ENCODE measurements at places on chromosomes 16 and 17. TPM values are rescaled to one million over a fixed set of nuclear protein-coding genes. Genes with fewer than 3 reads are reported as not detected.
A peak's percentile ranks its signal among the peaks of the same experiment; 100 is the strongest.

Gene USP43
- total RNA-seq = not detected

Gene GRAPL
- total RNA-seq = 0.54 TPM

GRCh38 chr17:15268461-15268860, 3.3 kb upstream of the PMP22 start:
- no peak for DNase-seq

GRCh38 chr16:77599793-77600415, 122.4 kb upstream of the NUDT7 start:
- no peak for DNase-seq

GRCh38 chr16:84818989-84819643, 669 bp upstream of the CRISPLD2 start:
- DNase-seq = no peak

DNA sequence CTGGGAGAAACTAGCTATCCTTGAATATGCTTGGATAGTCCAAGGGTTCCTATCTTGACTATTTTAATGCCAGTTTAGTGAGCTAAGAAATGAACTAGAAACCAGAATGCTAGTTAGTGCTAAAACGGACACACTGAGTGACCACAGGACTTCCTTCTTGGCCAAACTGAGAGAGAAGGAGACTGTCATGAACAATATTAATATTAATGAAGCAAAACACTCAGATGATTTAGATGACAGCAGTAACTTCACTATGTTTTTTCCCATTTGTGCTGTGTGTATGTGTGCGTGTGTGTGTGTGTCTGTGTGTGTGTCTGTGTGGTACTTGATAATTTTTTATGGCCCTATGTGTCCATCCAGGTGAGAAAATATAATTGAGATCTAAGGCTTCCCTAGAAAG, 2.2 kb upstream of the ATXN1L start:
- no peak for DNase-seq

DNA sequence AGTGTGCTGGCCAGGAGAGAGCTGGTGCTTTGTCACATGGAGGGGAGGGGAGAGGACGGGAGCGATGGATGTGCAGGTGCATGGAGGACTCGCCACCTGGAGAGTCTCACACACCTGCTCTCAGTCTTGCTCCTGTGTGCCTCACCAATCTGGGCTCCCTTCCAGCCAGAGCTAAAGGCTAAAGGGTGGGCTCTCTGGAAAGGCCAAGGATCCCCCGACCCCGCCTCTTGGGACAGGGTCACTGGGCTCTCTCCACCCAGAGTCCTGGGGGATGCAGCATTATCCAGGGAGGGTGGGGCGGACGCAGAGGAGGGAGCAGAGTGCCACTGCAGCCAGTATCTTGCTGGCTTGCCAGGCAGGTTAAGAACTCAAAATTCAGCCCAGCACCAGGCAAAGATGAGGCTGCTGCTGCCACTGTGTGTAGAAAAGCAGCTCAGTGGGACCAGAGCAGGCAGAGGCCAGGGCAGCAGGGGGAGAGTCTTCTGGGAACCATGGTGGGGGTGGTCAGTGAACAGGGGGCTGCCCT, 5.4 kb upstream of the STAT5B start:
- DNase-seq = no peak

DNA sequence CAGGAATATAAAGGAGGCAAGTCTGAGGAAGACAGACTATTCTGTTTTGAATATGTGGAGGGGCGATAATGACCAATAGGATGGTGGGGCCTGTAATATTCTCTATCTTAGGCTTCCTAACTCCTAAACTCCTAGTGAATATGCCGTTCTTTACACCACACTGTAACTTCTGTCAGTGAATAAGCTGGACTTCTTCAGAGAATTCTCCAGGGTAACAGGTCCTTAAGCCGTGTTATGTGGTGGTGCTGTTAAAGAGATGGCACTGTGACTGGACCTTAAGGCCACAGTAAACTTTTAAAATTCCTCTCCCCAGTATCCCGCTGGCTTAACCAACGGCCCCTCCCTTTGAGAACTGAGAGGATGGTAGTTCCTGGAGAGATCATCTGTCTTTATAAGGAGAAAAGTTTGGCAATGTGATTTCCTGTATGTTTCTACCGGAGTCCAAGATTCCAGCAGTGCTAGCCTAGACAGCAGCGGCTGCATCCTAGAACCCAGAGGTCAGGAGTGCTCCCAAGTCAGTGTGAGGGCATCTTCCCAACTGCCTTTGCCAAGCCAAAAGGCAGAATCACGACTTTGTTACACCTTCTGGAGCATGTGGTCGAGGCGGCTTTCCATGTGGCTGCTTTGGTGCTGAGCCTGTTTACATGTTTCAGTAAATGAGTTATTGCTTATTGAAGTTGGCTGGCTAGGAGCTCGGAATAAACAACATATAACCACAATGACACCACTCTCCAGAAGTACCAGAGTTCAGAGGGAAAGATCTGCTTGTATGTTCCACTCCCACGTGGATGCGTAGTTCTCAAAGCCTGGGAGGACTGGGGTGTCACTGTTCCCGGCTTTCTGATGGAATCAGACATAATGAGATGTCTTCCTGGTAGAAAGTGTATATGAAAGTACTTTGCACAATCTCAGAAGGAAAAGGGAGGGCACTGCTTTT, 41.0 kb downstream of the TUBD1 start:
- no peak for DNase-seq

GRCh38 chr17:49952209-49952911, 16.6 kb upstream of the DLX4 start:
- peak; percentile 25 for DNase-seq

- no peak for DNase-seq
Measured at GRCh38 chr16:30565526-30565925, 6.0 kb downstream of the ZNF688 start.

DNA sequence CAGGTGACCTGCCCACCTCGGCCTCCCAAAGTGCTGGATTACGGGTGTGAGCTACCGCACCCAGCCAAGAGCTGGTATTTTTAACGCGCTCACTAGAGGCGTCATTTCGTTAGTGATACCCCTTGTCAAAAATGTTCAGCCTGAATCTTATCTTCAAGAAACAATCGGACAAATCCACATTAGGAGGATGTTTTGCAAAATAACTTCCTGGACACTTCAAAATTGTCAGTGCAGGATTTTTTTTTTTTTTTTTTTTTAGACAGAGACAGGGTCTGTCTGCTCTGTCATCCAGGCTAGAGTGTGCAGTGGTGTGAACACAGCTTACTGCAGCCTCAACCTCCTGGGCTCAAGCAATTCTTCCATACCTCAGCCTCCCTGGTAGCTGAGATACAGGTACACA, 63.0 kb downstream of the RMI2 start:
- no peak for DNase-seq
